ENCODE measurements at places on chromosomes 3 and 15. TPM values are rescaled to one million over a fixed set of nuclear protein-coding genes. Genes with fewer than 3 reads are reported as not detected.

GRCh38 chr15:50758712-50759205, 6.7 kb downstream of the SPPL2A start:
- no peak for DNase-seq

- DNase-seq: no peak
Measured at GRCh38 chr15:69807721-69808120, 290.0 kb downstream of the TLE3 start.

DNA sequence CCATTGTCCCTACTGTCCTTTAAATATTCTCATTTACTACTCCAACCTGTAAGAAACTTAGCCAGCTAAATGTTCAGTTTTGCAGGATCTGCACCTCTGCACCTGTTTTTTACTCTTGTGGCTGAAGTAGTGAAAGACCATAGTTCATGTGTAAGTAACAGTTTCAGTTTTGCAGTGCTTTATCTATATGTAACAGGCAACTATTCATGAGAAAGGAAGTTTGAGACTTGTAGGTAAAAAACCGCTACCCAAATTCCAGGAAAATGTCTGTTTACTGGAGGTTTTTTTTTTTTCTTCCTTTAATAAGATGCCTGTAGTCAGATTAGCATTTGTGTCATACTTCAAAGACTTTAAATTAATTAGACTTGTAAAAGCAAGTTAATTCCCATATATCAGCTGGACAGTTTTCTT, 25.4 kb upstream of the MBNL1 start:
- DNase-seq: no peak

GRCh38 chr3:13305623-13306022, 114.5 kb downstream of the NUP210 start:
- DNase-seq: no peak

- DNase-seq: no peak
Measured at GRCh38 chr3:125037498-125038150, 18.2 kb downstream of the HEG1 start.

Gene LTF
- not detected for total RNA-seq

GRCh38 chr3:58683466-58683865, 16.9 kb upstream of the FAM3D start:
- DNase-seq: no peak

- DNase-seq: no peak
Measured at GRCh38 chr3:186989429-186989828, 59.1 kb downstream of the ST6GAL1 start.

GRCh38 chr3:193863657-193864357, 270.8 kb downstream of the OPA1 start:
- DNase-seq: no peak

Gene RAD51
- 1.9 TPM for total RNA-seq

Gene AP3B2
- 36.8 TPM for total RNA-seq

Gene ANKRD63
- total RNA-seq: not detected

Gene CADM2
- total RNA-seq: 2.2 TPM

Gene IQCB1
- total RNA-seq: 52.1 TPM

Gene FOXB1
- total RNA-seq: not detected

Gene C3orf62
- total RNA-seq: 2.4 TPM

Gene RASGRP1
- total RNA-seq: 2.7 TPM

Gene STRIT1
- total RNA-seq: 2.5 TPM

- DNase-seq: no peak
Measured at GRCh38 chr3:474828-475227, 278.3 kb downstream of the CHL1 start.

Gene C2CD4A
- total RNA-seq: 2.8 TPM

DNA sequence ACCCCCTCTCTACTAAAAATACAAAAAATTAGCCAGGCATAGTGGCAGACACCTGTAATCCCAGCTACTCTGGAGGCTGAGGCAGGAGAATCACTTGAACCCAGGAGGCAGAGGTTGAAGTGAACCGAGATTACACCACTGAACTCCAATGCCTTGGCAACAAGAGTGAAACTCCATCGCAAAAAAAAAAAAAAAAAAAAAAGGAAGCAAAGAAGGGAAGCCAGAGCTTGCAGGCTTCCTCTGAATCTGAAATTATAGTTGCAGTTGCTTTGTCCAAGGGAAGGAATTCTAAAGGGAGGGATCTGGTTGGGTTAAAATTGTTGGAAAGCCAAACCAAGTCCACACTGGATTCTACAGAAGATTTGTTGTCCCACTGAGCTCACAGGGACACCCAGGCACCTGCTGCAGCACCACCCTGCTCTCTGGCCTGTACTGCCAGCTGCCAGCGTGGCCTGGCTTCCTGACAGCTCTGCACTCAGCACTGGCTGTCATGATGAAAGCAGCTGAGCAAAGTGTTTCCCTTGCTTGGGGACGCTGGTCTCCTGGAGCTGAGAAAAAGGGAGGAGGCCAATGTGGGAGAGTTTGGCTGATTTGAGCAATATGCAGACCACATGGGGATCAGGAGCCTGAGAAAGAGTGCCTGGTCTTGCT, 88.8 kb upstream of the HES1 start:
- DNase-seq: peak; percentile 66

DNA sequence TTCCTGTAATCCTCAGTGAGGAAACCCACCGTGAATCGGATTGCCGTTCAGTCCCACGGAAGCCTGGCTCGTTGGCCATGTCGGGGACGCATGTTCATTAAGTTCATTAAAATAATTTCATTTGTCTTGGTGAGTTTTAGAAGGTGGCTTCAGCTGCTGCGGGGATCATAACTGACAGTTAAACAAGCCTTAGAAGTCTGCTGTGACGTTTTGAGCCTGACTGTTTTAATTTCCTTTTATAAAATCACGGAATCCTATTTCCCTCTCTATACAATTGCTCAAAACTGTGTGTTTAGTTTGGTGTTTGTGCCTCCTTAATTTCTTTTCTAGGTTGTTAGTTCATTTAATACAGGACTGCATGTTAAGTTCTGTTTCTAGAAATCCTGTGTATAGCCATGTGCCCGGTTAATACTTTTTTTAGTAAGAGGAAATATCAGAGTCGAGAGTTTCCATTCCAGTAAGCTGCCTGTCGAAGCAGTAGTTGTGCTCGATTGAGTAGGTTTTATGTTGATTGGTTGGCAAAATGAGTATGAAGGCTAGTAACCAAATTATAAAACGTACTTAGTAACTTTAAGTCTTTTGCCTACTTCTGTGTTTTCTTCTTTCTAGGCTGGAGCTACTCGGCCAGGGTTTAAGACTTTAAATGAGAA, 705 bp downstream of the NIPA2 start:
- no peak for DNase-seq

DNA sequence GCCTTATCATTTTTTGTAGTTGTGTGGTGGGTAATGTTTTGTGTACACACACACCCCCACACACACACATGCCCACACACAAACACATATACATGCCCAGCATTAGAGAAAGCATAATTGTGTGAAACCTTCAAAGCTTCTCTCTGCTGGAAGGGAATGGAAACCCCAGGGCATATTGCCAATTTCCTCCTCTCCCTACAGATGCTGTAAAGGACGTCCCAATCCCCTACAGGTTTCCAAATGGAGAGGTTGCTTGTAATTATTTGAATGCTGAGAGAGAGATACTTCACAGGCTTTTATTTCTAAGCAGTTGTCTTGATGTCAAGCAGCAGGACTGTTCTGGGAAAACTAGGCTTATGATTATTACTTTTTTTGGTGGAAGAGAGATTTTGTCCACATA, 23.0 kb upstream of the CCK start:
- DNase-seq: no peak

- no peak for DNase-seq
Measured at GRCh38 chr3:119025171-119025795, 9.4 kb downstream of the IGSF11 start.

DNA sequence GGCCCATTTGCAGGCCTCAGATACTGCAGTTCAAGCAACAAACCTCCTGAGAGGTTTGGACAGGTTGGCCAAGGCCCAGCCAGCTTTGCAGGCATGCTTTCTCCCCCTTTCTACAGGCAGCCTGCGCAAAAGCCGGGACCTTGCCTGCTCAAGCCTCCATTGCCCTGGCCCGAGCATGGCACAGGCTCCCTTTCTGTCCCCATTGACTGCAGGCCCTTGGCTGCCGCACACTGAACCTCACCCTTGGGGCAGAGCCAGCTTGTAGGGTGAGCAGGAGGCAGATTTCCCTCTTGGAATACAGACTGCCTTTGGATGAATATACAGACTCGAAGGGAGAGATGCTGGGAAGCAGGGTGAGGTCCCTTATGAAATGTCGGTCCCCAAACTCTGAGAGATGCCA, 461.7 kb upstream of the PROK2 start:
- DNase-seq: no peak

- DNase-seq: no peak
Measured at GRCh38 chr15:33959844-33960548, 8.3 kb upstream of the CHRM5 start.

Gene CCRL2
- 12.5 TPM for total RNA-seq

- DNase-seq: peak; percentile 76
Measured at GRCh38 chr15:40340038-40340739, 550 bp downstream of the CCDC9B start.

- DNase-seq: no peak
Measured at GRCh38 chr15:66815318-66815717, 113.3 kb downstream of the SMAD6 start.

GRCh38 chr3:124517306-124517705, 212.9 kb upstream of the UMPS start:
- DNase-seq: no peak

- no peak for DNase-seq
Measured at GRCh38 chr3:66585520-66586095, 84.8 kb upstream of the LRIG1 start.

Gene ZMYND10
- not detected for total RNA-seq

GRCh38 chr15:88450125-88450798, 16.9 kb downstream of the MRPL46 start:
- DNase-seq: peak; percentile 62

DNA sequence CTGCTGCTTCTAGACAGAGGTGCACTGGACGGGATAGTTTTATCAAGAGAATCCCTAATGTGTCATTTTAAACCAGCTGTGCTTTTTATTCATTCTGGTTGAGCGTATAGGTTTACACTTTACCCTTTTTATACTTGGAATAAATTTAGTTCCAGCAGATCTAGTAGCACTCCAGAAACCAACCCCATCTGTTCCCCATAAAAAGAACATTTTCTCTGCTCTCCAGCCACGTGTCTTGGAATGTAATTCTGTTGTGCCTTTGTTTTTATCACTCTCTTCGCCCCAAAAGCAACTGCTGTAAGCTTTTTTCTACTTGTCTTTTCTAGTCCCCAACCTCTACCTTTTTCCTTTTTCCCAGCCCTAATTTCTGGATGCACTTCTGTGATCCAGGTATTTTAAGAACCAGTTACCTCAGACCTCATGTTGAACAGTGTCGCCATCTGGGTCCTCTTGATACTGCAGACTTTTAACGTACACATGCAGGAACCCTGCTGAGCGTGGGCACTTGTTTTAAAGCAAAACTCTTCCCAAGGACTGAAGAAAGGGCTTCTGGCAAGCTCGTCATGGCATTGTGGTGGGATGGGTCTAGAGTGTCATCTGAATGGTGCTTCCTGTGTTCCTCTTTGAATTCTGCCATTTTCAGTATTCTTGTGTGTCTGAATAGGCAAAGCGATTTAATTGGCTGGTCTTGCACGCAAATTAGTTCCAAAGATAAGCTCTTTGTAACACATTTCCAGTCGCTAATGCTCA, 5.7 kb upstream of the EXOG start:
- DNase-seq: no peak

All from transverse colon (tissue), 4 donors.